ENCODE measurements at places on chromosomes 2 and 18.

DNA sequence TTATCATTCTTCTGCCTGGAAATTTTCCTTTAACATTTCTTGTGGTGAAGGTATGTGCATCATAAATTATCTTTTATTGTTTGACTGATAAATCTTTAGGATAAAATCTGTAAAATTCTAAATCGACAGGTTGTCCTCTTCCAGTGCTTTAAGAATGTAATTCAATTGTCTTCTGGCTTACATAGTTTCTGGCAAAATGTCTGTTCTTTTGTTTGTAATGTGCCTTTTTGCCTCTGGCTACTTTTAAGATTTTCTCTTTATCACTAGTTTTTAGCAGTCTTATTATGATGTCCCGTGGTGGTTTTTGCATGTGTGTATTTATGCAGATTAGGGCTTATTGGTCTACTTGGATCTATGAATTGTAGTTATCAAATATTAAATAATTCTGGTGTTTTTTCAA, 203.6 kb upstream of the COPS8 start:
- DNase-seq, result no peak

GRCh38 chr18:51390702-51391101, 193.2 kb upstream of the MEX3C start:
- no peak for DNase-seq

DNA sequence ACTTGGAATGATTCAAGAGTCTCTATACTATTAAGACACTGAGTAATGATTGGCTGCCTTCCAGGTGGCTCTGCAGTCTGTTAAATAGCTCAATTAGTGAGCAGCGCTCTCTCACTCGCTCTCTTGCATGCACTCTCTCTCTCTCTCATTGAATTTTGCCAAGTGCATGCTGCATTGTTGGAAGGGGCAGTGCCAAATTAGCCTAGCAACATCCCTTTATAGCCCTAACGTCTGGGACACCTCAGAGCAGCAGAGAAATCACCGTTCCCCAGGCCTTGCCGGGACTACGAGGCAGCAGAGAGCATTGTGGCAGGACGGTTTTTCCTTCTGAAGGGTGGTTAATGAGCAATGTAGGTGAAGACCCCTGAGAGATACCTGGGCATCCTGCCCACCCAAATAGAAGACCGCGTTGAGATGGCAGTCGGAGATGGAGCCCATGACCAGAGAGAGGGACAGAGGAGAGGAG, 447.6 kb upstream of the POU3F3 start:
- DNase-seq, result no peak

DNA sequence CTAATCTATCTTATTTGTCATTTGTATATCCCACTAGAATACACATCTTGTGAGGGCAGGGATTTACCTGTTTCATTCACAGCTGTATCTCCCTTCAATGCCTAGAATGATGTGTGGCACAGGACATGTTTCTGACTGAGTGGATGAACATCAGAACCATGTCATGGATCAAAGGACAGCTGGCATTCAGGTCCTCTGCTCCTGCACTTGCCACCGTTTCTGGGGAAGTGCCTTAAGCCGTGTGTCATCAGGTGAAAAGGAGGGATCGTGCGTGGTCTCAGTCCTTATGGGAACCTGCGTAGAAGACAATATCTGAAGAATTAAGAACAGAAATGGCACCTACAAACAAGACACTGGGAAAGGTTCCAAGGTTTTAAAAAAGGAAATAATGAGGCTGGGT, 206.1 kb upstream of the GATA6 start:
- DNase-seq, result no peak

DNA sequence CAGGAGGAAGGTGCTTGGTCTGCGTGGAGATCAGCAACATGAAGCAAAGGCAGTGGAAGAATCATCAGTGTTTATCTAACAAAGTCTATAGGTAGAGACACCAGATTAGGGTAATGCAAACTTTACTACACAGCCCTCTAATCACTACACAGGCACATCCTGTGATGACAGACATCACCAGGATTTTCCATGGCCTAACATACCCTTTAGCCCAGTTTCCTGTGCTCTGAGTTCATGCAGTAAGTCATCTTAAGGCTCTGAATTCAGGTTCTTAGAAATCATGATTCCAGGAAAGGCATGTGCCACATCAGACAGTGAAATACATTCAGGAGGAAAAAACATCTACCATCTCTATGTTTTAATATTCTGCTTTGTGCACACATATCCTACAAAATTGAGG, 708.5 kb upstream of the SLC8A1 start:
- DNase-seq, result no peak

- DNase-seq, result no peak
Measured at GRCh38 chr2:1856475-1856874, 112.2 kb upstream of the PXDN start.

DNA sequence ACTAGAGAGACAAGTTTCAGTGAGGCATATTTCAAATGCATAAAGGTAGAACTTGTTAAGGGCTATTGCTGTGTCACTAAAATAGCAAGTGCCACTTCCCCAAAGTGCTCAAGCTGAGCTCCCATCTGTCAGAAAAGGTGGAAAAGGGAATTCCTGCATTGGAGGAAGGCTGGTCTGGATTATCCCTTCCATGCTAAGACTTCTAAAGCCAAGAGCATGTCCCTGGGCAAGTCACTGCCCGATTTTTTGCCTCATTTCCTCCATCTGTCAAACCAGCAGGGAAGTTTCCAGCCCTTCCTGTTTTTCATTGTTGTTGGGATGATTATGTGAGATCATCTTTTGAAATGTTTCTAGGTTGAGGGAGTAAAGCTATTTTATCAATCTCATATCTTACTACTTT, 175.5 kb downstream of the SETBP1 start:
- DNase-seq, result no peak

DNA sequence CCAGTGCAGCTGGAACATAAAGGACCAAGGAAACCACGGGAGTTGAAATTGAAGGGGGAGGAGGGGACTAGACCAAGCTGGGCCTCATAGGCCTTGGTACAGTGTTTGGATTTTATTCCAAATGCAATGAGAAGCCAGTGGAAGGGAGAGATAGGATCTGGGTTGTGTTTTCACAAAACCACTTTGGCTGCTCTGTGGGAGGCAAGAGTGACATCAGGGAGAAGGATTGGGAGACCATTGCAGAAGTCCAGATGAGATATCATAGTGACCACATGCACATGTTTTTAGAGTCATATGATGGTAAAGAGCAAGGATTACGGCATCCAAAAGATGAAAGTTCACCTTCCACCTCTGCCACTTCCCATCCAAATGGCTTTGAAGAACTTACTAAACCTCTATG, 210.2 kb downstream of the PAX3 start:
- no peak for DNase-seq

GRCh38 chr2:107027205-107027604, 141.2 kb upstream of the ST6GAL2 start:
- DNase-seq, result no peak

DNA sequence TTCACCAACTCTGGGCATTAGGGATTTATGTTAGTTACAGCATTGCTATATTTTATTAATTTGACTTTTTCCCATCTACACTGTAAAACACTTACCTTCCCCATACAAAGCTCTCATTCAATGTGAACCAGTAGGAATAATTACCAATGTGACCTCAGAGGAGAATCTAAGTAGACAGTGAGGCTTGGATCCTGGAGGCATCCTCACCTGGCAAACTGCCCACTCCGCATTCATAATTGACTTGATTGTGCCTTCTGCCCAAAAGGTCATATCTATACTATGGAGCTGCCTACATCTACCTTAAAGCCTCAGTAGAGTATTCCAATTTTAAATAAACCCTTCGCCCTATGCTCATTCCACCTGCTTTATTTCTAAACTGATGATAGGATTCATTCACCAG, 45.4 kb upstream of the SCN1A start:
- DNase-seq, result no peak

GRCh38 chr18:12028040-12028628, 46.8 kb downstream of the IMPA2 start:
- DNase-seq, result no peak

DNA sequence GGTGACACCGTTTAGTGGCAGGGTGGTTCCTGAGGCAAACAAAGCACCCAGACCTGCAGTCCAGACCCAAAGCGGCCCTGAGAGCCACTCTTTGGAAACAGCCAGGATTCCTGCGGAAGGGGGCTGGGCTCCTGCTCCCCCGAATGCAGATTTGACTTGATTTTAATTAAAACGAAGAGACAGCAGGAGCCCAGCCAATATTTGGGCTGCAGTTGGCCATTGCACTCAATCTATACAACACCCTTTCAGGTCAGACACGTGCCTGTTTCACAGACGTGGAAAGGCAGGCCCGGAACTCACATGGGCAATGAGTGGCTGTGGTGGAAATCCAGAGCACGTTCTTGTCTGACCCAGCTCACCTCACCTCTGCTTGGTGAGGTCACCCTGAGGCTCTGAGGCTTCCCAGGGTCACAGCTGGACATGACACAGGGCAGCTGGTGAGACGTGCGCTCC, 122.4 kb downstream of the NDUFA10 start:
- DNase-seq, result no peak

- no peak for DNase-seq
Measured at GRCh38 chr18:50410008-50410407, 35.2 kb downstream of the SKA1 start.

DNA sequence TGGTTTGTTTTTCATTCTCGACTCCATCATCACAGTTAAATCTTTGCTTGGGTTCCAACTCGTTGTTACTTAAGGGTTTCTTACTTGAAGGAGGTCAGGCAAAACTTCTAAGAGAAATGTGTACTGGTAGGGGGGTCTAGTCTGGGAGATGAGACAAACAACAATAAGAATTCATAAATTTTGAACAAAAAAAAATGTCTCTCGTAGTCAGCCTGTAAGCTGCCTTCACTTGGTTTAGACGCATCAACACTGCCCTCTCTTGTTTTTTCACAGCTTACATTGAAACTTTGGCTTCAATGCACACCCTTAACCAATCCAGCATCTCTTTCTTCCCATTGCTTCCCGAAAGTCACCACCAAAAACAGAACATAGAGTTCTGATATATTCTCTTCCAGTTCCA, 576.4 kb upstream of the PIK3C3 start:
- DNase-seq, result no peak
